WTC11 (cell line): ENCODE measurements at places on chromosomes 13 and 19. TPM values are rescaled to one million over a fixed set of nuclear protein-coding genes. Genes with fewer than 3 reads are reported as not detected.

- H3K27ac ChIP-seq = no peak overlapping the region
- no peak overlapping the region for H3K4me3 ChIP-seq
- peaks cover under 1% of the 10 kb centered on the region; the same call in 1 of the 2 replicates for H3K36me3 ChIP-seq
These were observed 146.2 kb downstream of the AKAP11 start for GRCh38 chr13:42418184-42418583.

DNA sequence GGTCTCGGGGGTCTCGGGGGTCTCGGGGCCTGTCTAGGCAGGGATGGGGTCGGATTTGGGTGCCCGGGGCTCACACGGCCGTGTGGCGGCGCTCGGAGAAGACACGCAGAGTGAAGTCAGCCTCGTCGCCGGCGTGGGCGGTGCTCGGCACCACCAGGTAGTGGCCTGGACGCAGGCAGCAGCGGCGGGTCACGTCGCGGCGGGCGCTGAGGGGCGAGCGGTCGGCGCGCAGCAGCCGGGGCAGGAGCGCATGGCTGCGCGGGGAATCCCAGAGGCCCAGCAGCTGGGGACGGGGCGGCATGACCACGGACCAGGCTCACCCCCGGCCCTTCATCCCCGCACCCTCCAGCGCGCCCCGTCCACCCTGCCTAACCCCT, 8.2 kb downstream of the CAPN12 start:
- H3K4me1 ChIP-seq = peaks cover 10% of the 10 kb centered on the region
- DNase-seq = peak; percentile 60
- H3K36me3 ChIP-seq = peaks cover 2% of the 10 kb centered on the region; the same call in 1 of the 2 replicates
- H3K4me3 ChIP-seq = peak overlapping the region; percentile 36; the same call in 1 of the 2 replicates
- H3K27me3 ChIP-seq = peaks cover 19% of the 10 kb centered on the region
- H3K27ac ChIP-seq = no peak overlapping the region

- DNase-seq = no peak
- no peaks in the 10 kb centered on the region for H3K27me3 ChIP-seq
- no peaks in the 10 kb centered on the region for H3K36me3 ChIP-seq
- no peak overlapping the region for H3K4me3 ChIP-seq
These were observed 7.7 kb downstream of the EPS15L1 start for GRCh38 chr19:16463991-16464575.

DNA sequence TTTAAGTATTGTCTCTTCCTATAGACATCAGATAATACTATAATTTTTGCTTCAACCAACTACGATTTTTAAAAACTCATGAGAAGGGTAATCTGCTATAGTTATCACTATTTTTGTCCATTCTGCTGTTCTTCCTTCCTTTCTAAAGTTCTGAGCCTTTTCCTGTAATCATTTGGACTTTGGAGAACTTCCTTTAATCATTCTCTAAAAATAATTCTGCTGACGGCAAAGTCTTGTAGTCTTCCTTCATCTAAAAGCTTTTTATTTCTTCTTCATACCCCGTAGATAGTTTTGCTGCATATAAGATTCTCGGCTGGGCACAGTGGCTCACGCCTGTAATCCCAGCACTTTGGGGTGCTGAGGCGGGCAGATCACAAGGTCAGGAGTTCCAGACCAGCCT, 5.1 kb upstream of the FCGBP start:
- DNase-seq = no peak
- no peak overlapping the region for H3K27ac ChIP-seq
- no peak overlapping the region for H3K4me3 ChIP-seq

DNA sequence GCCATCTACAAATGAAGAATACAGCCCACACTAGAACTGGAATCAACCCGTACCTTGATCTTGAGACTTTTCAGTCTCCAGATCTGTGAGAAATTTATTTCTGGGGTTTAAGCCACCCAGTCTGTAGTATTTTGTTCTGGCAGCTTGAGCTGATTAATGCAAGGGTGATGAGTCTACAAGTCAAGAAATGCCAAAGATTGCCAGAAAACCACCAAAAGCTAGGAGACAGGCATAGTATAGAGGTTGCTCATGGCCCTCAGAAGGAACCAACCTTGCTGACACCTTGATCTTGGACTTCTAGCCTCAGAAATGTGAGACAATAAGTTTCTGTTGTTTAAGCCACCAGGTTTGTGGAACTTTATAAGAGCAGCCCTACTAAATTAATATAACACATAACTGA, 428.2 kb upstream of the KLF12 start:
- no peak overlapping the region for H3K27ac ChIP-seq
- peaks cover 13% of the 10 kb centered on the region for H3K4me1 ChIP-seq
- no peak for DNase-seq
- no peak overlapping the region for H3K4me3 ChIP-seq
- H3K27me3 ChIP-seq = no peaks in the 10 kb centered on the region
- no peaks in the 10 kb centered on the region for H3K36me3 ChIP-seq

DNA sequence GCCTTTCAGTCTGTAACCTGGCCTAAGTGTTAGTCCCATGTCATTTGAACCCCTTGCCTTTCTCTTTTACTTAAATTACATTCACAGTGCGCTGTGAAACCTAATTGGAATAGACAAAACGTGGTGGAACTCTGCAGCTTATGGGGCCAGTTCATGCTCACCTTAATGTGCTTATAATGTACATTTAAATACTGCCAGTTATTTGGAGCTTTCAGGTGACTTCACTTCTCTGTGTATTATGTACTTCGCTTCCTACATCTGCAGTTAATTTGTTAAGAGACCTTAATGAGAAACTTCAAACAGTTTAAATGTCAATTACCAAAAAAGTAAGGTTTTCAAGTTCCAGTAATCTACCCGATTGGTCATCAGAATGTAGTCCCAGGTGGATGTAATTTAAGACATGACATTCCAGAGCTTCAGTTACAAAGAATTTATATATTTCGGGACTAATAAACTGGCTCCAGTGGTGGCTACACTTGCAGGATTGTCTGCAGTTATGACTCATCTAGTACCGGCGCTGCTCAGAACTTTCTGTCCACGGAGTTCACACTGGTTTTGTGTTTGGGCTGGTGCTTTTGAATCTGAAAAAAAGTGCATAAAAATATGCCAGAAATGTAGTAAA, 125.3 kb downstream of the TM9SF2 start:
- DNase-seq = no peak
- no peaks in the 10 kb centered on the region; the same call in 1 of the 2 replicates for H3K27me3 ChIP-seq
- H3K36me3 ChIP-seq = no peaks in the 10 kb centered on the region; the same call in 1 of the 2 replicates
- H3K4me1 ChIP-seq = peaks cover 54% of the 10 kb centered on the region

- no peaks in the 10 kb centered on the region for H3K36me3 ChIP-seq
- DNase-seq = no peak
- H3K4me1 ChIP-seq = peaks cover 49% of the 10 kb centered on the region
- H3K27me3 ChIP-seq = no peaks in the 10 kb centered on the region
These were observed 7.5 kb downstream of the RASA3 start for GRCh38 chr13:114124921-114125320.

DNA sequence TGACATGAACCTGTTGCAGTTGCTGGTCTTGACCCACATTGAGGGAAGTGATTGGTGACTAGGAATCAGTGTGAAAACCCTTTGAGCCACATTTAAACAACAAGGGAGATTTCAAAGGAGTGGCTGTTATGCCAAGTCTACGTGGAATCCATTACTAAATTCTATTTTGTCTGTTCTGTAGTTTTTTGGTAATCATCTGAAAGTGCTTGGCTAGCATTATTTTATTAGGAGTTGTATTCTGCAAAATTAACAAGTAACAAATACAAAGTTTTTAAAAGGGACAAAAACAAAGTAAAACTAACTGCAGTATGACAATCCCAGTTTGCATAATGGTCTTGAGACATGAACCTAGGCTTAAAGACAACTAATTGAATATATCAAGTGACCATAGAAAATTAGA, 14.0 kb upstream of the ZNF780A start:
- H3K36me3 ChIP-seq = no peaks in the 10 kb centered on the region; the same call in 1 of the 2 replicates
- no peaks in the 10 kb centered on the region for H3K4me1 ChIP-seq
- peaks cover 8% of the 10 kb centered on the region; the same call in 1 of the 2 replicates for H3K27me3 ChIP-seq
- H3K27ac ChIP-seq = no peak overlapping the region
- no peak overlapping the region for H3K4me3 ChIP-seq
- DNase-seq = no peak

DNA sequence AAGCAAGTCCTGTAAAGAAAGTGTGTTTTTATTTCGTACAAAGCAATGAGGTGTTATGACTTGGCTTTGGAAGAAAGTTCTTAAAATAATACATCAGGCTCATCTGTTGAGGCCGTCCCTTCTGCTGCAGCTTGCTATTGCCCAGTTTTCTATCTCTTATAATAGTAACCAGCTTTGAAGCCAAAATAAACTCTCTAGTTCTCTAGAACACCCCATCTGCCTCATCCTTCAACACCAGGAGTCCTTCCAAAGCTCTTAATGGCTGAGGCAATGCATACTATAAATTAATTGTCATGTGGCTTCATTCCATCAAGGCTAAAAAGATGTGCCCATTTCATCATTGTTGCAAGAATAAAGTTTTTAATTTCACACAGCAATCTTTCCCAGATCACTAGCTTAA, 49.4 kb upstream of the IPO5 start:
- no peaks in the 10 kb centered on the region for H3K36me3 ChIP-seq
- H3K27me3 ChIP-seq = no peaks in the 10 kb centered on the region
- H3K4me1 ChIP-seq = peaks cover 8% of the 10 kb centered on the region
- H3K4me3 ChIP-seq = no peak overlapping the region
- no peak overlapping the region for H3K27ac ChIP-seq

DNA sequence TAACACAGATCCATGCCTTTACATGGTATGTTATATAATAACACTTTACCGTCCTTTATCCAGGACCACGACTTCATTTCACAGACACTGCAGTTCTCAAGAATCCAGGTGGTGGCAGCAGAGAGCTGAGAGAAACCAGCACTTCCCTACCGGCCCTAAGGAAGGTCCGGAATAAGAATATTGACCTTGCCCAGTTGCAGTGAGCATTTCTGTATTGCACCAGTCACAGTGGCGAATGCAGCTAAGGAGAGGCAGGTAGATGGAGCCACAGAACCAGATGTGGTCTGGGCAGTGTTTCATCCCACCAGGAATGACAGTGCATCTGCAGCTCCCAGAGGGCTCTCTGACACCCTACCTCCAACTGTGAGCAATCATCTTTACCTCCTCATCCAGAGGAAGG, 44.6 kb downstream of the ZNF787 start:
- H3K4me1 ChIP-seq = peaks cover 8% of the 10 kb centered on the region
- peaks cover 9% of the 10 kb centered on the region for H3K27me3 ChIP-seq
- no peak overlapping the region for H3K4me3 ChIP-seq
- no peak overlapping the region for H3K27ac ChIP-seq
- DNase-seq = peak; percentile 74

DNA sequence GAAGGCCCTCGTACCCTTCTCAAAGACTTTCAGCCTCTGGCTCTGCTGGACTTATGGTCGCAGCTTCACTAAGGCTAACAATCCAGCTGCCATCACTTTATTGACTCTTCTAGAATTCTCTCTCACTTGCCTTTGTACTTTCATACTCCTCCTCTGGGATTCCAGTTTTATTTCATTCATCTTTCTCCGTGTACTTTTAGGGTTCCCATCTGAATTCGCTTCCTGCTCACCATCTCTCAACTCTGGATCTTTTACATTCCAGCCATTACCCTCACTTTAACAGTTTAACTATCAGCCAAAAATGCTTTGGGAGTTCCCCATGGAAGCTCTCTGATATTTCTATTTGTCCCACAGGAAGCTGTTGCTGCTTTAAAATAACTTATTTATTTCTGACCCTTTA, 149.3 kb upstream of the KL start:
- no peak overlapping the region for H3K27ac ChIP-seq
- H3K36me3 ChIP-seq = 0 out of 2 replicates have a peak, but pooled peaks cover 3% of the 10 kb centered on the region
- H3K27me3 ChIP-seq = no peaks in the 10 kb centered on the region
- H3K4me3 ChIP-seq = no peak overlapping the region

DNA sequence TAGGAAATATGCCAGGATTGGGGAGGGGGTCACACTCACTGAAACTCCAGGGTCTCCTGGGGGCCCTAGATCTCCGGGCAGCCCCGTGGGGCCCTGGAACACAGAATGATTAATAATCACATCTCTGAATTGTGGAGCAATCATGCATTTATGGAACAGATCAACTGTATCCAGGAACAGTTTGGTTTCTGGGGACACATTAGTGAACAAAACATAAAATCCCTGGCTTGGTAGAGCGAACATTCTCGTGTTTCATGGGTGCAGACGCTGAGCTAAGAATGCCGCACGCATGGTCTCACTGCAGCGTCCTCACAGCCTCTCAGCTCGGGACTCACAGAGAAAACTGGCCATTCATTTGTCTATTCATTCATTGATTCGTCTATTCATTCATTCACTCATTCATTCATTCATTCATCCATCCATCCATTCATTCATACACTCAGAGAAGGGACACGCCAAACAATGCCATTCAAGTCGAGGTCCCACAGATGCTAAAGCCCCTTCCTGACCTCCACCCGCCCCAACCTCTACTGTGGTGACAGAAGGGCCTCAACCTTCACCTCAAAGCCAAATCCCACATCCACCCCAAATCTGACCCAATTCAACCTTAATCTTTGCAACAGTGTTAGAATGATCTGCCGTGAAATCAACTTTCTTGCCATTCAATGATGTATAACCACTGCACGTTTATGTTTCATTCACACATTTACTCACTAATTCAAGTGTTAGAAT, 35.0 kb upstream of the OLFM2 start:
- H3K4me1 ChIP-seq = peaks cover 7% of the 10 kb centered on the region
- no peaks in the 10 kb centered on the region for H3K36me3 ChIP-seq
- H3K27ac ChIP-seq = no peak overlapping the region
- H3K27me3 ChIP-seq = peaks cover 39% of the 10 kb centered on the region

- no peak overlapping the region for H3K4me3 ChIP-seq
- H3K36me3 ChIP-seq = no peaks in the 10 kb centered on the region
- DNase-seq = no peak
- no peaks in the 10 kb centered on the region for H3K27me3 ChIP-seq
These were observed 181.8 kb downstream of the KATNAL1 start for GRCh38 chr13:30125422-30126073.

- no peak overlapping the region for H3K27ac ChIP-seq
- no peak for DNase-seq
- no peaks in the 10 kb centered on the region for H3K27me3 ChIP-seq
- no peaks in the 10 kb centered on the region for H3K36me3 ChIP-seq
These were observed 117.5 kb downstream of the POU4F1 start for GRCh38 chr13:78485803-78486202.

DNA sequence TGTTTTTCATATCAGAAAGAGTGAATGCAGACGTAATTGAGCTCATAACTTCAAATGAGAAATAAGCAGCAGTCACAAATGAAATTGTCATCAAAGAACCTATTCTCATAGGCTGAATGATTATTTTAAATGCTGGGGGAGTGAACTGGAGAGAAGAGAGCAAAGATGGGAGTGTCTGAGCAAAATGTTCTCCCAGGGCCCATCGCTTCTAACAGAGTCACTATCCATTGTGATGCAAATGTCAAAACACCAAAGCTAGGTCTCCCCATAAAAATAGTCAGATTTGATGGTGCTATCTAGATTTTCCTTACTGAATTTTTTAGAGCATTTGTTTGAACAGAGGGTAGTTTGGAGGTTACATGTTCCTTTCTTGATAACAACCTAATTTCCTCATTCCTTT, 278.7 kb downstream of the PCDH9 start:
- H3K4me1 ChIP-seq = peaks cover 53% of the 10 kb centered on the region
- no peak for DNase-seq
- H3K27ac ChIP-seq = peak overlapping the region; percentile 70; the same call in 1 of the 2 replicates
- H3K27me3 ChIP-seq = no peaks in the 10 kb centered on the region; the same call in 1 of the 2 replicates

GRCh38 chr13:24203811-24204210, 43.3 kb downstream of the SPATA13 start:
- DNase-seq = no peak
- H3K36me3 ChIP-seq = no peaks in the 10 kb centered on the region
- peaks cover 21% of the 10 kb centered on the region for H3K4me1 ChIP-seq
- no peaks in the 10 kb centered on the region for H3K27me3 ChIP-seq
- H3K27ac ChIP-seq = no peak overlapping the region

ZNF296 gene
- total RNA-seq = 13.4 to 14.8 TPM (median 13.8 TPM) in 3 replicates

PSG3 gene
- not detected in 3 replicates for total RNA-seq

APC2 gene
- total RNA-seq = 1.0 to 1.4 TPM (median 1.1 TPM) in 3 replicates

PSG1 gene
- total RNA-seq = not detected in 3 replicates

SLC27A5 gene
- total RNA-seq = 18.8 to 22.0 TPM (median 21.9 TPM) in 3 replicates

TUBA3C gene
- not detected in 3 replicates for total RNA-seq

PGLYRP2 gene
- total RNA-seq = not detected in 3 replicates

PHF11 gene
- total RNA-seq = 9.3 to 11.9 TPM (median 10.8 TPM) in 3 replicates

ZNF546 gene
- 1.1 to 2.1 TPM (median 1.1 TPM) in 3 replicates for total RNA-seq

RFXAP gene
- total RNA-seq = 6.6 to 9.2 TPM (median 7.7 TPM) in 3 replicates

VSTM1 gene
- total RNA-seq = not detected in 3 replicates

FGF21 gene
- 0.21 to 0.44 TPM (median 0.26 TPM) in 3 replicates for total RNA-seq
